ENCODE measurements at places on chromosomes 1 and 21. TPM values are rescaled to one million over a fixed set of nuclear protein-coding genes. Genes with fewer than 3 reads are reported as not detected.

DNA sequence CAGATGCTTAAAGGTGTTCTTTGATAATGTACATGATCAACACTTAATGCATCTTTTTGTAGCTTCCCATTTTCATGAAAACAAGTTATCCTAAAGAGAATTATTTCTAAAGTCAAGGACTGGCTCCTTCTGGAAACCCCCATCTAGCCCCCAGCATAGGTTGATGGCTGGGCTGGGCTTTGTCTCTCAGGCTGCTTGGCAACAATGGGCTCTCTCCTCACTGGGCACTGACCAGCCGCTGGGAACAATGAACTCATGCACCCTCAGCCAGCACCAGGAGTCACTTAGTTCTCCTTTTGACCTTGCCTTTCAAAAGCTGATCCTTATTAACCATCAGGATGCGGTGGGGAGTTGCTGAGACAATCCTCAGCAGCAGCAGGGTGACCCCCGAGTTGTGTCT lies 293.0 kb upstream of the PLXNA2 start:
- ATAC-seq = no peak

DNA sequence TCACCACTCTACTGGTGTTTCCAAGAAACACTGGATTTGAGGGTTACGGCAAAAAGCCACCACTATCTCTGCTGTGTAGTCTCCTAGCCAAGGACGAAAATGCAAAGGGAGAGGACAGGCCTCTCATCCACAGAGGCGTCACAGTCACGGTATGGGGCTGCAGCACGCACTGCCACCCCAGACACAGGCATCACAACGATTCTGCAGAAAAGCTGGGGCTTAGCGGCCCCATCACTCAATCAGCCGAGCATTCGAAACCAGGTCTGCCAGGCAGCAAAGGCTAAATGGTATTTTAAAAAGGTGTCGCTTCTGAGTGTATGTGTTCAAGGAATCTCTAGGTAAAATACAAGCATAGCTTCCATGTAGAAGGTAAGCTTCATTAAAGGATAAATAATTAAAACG lies 1.4 kb downstream of the RIPK4 start:
- ATAC-seq = no peak

The CADM3 gene
- 15.5 TPM for total RNA-seq

The NGF gene
- total RNA-seq = 3.2 TPM

DNA sequence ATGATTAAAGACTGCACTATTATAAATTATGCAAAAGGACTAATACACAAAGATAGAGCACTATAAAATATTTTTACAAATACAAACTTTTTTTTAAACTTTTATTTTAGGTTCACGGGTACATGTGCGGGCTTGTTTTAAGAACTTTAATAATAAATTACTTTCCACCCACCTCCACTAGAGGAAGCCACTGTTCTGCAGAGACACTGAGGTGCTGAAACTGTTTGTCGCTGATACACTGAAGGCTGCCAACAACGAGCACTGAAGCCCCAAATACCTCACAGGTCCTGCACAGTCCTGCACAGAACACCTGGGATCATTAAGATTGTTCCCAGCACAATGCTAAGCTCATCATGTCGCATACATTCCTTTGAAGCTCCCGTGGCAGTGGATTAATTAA lies 19.9 kb downstream of the COA6 start:
- no peak for ATAC-seq

The C1orf210 gene
- total RNA-seq = 0.27 TPM
